AG04450 (cell line): ENCODE measurements at places on chromosomes 2 and 18.

- no peak for DNase-seq
Measured at GRCh38 chr2:134718023-134718816, 580 bp downstream of the TMEM163 start.

GRCh38 chr2:20592106-20593071 is 58.5 kb downstream of the HS1BP3 start:
- DNase-seq, result no peak

- DNase-seq, result peak; percentile 82
Measured at GRCh38 chr2:85248773-85249509, 78.8 kb downstream of the TGOLN2 start.

GRCh38 chr2:78992451-78992806 is 33.1 kb upstream of the REG3G start:
- no peak for DNase-seq

DNA sequence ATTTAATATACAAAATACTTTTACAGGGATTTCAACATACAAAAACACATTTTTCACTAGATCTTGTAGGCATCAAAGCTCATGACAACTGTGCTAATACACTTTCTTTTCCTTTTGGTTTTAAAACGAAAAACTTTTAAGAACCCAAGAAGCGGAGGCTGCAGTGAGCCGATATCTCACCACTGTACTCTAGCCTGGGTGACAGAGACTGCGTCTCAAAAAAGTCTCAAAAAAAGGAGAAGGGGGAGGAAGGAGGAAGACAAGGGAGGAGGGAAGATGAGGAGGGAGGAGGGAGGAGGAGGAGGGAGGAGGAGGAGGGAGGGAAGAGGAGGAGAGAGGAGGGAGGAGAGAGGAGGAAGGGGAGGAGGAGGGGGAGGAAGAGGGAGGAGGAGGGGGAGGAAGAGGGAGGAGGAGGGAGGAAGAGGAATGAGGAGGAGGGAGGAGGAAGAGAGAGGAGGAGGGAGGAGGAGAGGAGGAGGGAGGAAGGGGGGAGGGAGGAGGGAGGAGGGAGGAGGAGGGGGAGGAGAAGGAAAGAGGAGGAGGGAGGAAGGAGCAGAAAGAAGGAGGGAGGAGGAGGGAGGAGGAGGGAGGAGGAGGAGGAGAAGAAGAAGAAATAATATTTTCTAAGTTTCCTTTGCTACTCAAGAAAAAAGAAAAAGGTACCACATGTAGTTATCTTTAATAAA is 13.8 kb downstream of the ROCK2 start:
- DNase-seq, result no peak

DNA sequence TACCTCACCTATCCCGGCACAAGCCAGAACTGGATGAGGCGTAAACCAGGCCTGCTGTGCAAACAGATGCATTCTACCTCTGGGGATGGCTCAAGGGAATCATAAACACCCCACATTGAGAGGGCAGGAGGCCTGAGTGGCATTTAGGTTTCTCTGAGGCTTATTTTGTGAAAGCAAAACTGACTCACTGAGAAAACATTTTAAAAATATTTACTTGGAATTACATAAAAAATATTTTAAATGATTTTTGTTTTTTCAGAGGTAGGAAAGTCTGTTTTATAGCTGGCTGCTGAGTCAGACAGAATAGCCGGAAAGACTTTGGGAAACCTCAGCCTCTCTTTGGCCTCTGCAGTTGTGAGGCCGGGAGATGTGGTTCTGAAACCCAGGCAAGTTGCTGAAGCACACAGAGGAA is 244.1 kb downstream of the NCKAP5 start:
- DNase-seq, result peak; percentile 72

DNA sequence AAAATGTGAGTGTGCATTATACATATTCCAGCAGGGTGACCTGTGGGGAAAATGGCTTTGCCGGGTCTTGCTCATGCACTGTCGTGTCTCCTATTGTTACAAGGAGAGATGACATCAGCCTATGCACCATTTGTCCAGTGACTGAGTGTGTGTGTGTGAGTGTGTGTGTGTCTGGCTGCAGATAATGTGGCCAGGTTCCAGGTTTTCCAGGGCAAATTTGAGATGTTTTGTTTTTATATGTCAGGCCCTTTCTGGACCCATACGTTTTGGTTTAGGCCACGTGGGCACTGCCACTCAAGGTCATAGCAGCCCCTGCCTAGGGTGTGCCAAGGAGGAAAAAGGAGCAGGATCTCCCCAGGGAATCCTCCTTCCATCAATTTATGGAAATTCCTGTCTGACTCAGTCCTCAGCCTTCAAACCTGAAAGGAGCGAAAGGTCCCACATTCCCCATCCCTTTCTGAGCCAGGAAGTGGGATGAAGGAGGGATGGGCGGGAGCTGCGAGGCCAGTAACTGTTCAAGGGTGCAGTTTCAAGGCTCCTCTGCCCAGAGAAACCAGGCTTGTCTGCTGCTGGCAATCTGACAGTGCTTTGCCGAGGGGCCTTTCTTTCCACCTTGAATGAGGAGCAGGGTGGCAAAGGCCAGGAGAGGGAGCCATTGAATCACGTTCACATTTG is 93.0 kb upstream of the SMAD2 start:
- no peak for DNase-seq

- no peak for DNase-seq
Measured at GRCh38 chr2:172431463-172431862, 4.1 kb downstream of the ITGA6 start.

DNA sequence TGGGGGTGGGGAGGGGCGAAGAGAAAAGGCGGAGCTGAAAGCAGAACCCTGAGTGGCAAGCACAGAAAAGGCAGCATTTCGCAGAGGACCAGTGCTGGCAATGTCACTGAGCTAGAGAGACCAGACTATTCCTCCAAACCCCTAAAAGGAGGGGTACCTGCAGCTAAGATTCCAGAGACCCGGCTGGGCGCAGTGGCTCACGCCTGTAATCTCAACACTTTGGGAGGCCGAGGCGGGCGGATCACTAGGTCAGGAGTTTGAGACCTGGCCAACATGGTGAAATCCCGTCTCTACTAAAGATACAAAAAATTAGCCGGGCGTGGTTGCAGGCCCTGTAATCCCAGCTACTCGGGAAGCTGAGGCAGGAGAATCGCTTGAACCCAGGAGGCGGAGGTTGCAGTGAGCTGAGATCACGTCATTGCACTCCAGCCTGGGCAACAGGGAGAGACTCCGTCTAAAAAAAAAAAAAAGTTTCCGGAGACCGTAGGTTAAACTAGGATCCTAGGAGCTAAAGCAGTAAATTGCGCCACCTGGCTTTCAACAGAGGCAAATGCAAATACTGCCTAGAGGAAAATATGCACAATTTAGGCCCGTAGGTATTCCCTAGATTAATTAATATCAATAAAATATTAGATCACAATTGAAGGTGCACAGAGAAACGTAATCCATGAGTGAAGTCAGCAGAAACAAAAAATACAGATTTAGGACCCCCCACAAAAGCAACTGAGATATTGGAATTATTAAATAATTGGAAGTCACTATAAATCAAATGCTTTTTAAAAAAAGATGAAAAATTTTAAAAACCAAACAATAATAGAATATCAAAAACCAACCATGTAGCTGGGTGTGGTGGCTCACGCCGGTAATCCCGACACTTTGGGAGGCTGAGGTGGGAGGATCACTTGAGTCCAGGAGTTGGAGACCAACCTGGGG is 4.9 kb downstream of the UCN start:
- DNase-seq, result no peak

DNA sequence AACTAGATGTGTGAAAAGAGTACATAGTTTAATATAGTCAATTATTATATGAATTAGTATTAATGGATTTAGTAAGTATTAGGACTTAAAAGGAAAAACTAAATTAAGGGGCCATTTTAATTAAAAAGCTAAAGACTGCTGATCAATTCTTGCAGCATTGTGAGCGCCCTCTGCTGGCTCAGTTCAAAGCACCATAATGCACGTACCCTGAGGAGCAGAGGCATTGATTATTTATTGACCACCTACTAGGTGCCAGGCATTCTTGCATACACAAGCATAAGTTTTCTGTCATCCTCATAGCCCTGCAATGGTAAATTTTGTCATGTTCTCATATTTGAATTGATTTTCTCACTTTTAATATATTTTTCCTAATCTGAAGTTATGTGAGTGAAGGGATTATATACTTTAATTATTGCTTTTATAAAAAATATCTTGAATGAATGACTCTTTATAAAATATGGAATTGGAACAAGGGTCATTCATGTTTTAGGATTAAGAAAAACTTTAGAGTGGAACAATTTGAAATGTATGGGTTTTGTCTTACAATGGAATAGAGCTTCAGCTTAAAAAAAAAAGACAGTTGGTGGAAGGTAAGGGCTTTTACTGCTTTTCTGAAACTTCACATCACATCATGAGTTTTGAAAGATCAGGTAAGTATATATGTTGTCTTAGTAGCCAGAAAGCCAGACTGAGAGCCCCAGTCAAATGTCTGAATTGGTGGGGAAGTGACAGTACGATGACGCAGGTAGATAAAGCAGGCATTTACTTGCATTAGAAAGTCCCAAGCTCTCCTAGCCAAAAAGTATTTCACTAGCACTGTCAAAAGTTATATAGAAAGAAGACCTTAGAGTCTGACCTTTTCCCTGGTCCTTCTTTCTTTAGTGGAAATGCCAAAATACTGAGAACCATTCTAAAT is 9.7 kb downstream of the ITGA4 start:
- peak; percentile 20 for DNase-seq

DNA sequence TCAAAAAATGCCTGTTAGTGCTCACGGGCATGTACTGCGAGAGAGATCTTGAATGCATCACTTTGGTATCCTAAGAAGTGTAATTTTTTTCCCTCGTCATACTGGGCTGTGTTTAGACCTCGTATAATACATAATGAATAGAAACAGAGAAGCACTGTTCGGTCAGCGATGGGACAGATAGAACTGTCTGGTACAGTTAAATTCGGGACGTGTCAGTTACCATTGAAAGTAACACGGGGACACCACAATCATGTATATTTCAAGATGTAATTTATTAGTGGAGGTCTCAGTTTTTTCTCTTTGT is 1.8 kb downstream of the PKP4 start:
- DNase-seq, result no peak

DNA sequence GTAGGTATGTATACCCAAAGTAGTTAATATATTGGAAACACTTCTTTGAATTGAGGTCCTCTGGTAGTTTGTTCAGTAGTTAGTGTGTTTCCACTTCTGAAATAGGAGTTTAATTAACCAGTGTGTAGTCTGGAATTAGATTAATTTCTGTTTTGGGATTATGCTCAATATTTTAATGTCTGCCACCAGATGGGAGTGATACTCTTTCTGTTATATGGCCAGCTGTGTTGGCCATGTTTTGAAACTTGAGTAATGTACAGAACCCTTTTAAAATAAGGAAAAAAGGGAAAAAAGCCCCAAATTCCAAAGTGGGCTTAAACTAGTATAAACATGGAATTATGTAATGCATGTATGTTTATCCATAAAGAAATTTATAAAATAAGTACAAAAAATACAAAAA is 147.7 kb downstream of the CTNNA2 start:
- DNase-seq, result peak; percentile 3

DNA sequence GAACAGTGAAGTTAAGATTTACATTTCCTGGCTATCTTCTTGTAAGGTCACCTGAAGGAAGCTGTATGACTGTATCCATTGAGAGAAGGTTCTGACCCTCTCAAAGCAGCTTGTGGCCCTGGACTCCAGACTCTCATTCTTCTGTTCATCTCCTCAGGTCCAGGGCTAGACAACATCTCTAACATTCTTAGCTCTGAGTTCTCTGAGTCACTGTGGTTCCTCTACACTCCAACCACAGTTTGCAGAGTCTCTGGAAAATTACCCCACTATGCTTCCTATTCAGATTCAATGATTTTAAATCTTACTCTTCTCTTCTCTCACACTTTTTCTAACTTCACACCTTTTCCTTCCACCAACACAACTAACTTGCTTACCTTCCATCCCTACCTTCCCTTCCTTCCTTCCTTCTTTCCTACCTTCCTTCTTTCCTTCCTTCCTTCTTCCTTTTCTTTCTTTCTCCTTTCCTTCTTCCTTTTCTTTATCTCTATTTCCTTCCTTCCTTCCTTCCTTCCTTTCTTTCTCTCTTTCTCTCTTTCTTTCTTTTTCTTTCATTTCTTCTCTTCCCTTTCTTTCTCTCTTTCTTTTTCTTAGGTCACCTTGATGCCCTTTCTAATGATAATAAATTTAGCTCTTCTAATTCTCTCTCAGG is 824.3 kb upstream of the ZEB2 start:
- DNase-seq, result no peak

GRCh38 chr2:168076731-168077130 is 170.7 kb downstream of the STK39 start:
- no peak for DNase-seq
